ENCODE measurements at places on chromosomes 4 and X.

- no peak for DNase-seq
Observed at GRCh38 chr4:41079881-41080560, 134.3 kb downstream of the APBB2 start.

DNA sequence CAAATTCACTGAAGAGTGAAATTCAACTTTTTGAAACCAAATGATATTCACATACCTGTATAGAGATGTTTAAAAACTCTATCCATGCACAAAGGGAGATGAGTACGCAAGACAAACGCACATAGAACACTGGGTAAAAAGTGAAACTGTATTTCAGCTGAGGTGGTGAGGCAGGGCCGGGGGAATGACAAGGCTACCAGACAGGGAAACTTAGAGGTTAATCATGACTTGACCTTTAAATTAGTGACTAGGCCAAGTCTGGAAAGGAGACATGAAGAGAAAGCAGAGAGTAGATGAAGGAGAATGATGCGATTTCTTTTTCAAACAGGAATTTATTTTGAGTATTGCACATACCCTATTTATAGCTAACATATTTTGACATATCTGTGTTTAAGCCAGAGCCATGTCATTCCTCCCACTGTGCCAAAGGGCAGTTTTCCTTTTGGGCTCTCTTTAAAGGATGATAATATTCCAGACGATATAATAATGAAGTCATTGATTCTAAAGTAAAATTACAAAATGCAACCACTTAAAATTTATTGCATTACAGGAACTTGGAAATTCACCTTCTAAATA is 49.4 kb downstream of the ARHGEF6 start:
- DNase-seq = no peak

- no peak for DNase-seq
Observed at GRCh38 chrX:30655991-30656390, 2.8 kb downstream of the GK start.

- DNase-seq = no peak
Observed at GRCh38 chr4:80016506-80016905, 56.5 kb downstream of the ANTXR2 start.

DNA sequence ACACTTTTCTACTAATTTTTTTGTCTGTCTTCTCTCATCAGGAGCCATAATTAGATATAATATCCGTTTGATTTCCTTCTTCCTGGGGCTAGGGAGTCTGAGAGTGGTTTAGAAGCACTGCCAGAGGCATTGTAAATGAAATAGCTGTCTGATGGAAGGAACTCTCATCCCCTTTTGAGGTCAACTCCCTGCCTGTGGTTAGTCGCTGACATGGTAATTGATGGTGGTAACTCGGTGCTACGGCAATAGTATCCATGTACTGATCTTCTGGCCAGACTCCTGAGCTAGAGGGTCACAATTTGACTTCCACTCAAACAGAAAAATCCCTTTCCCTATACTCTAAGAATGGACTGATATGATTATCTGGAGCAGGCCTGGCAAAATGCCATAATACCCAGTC is 108.1 kb upstream of the TRPC5 start:
- DNase-seq = no peak

DNA sequence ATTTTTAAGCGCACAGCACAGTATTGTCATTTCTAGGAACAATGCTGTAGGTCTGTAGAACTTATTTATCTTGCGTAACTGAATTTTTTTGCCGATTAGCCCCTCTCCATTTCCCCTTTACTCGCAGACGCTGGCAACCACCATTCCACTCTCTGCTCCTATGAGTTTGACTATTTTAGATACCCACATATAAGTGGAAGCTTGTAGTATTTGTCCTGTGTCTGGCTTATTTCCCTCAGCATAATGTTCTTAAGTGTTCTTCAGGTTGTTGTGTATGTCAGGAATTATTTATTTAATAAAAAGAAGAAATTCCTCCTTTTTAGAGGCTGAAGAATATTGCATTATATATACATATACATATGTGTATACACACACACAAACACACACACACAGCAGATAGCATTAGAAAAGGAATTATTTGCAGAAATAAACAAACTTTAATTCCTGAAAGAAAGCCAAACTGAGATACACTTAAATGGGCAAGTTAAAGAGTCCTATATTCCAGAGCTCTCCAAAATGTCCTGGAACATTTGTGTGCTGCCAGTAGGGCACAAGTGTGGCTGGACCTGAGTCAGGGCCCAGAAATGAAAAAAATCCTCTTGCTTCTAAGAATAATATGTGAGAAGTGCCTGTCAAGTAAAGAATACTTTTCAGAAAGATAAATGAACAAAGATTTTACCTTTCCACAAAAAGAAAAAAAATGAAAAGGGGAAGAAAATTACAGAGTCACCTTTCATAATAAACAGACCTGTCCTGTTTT is 4.5 kb upstream of the ZNF330 start:
- DNase-seq = no peak

- DNase-seq = no peak
Observed at GRCh38 chr4:57355101-57355665, 245.0 kb upstream of the IGFBP7 start.

DNA sequence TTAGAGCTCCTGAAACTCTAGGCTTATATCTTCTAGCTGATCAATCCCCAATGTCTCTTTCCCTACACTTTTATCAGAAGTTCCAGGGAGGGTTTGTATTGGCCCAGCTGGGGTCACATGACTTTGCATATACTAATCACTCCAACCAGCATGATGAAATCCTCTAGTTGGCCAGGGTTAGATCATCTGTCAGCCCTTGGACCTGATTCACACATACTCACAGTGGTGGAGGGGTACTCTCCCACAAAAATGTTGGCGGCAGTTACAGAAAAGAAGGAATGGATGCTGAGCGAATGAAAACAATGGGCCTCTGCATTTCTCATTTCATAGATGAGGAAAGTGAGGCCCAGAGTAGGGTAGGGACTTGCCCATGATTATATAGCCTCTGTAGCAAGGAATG is 151.1 kb downstream of the PJA1 start:
- no peak for DNase-seq

GRCh38 chr4:160510928-160511327 is 1408.0 kb downstream of the RAPGEF2 start:
- no peak for DNase-seq

DNA sequence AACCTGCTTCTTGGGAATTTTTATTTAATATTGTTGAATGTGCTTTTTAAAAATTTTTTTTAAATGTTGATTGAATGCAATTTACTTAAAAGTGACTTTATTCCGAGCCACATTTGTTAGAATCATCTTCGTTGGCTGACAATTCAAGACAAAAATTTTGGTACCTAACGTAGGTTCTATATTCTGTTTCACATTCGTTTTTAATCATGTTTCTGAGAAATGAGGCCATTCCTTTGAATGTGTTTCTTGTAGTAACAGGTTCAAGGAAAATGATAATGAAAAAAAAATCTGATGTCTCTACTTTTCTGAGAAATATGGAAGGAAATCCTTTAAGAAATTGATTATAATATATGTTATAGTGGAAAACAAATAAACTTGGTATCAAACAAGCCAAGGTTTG is 92.3 kb upstream of the DCLK2 start:
- DNase-seq = no peak

DNA sequence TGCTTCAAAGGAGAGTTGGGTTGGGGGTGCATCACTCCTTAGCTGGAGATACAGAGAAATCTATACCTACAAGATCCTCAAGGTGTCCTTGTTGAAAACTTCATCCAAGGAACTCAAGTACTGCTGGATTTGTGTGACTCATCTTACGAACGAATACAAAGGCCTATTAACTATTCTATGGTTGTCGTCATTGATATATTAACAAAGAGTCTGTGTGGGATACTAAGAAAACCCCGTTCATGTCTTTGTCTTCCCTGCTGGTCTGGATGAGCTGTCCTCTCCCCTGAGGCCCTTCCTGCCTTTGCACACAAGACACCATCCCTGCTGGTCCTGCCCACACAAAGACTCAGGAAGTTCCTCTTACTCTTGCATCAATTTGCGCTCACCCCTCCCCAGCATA is 54.9 kb upstream of the IRF2 start:
- no peak for DNase-seq

DNA sequence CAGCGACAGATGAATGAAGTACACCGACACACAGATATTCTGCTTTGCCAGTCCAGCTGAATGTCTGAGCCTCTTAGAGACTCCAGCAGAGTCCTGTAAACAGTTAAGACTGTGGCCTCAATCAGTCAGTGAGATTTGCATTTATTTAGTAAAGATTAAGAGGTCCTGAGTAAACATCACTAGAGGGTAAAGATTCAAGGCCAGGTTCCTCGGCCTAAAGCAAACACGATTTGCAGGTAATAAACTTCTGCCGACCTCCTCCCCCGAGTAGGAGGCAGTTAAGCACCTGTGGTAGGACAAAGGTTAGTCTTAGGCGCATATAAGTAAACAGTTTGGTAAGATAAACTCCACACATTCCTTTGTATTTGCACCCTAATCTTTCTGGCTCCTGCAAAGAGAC is 99.6 kb downstream of the CFAP47 start:
- no peak for DNase-seq

- no peak for DNase-seq
Observed at GRCh38 chr4:176575141-176575730, 217.5 kb downstream of the VEGFC start.

DNA sequence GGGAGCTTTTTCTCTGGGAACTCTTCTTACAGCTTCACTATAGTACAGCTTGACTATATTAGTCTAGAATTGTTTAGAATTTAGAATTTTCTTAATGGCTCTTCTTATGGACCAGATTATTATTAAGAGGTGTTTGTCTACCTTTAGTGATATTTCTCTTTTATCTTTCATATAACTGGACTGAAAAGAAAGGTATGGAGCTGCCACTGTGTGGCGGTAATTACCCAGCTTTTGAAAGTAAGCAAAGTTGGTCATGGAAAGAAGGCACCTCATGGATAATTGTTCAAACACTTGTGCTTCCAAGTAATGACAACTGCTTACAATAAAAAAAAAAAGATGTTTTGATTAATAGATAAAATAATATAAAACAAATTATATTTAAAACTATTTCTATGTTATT is 1112.5 kb downstream of the TECRL start:
- peak; percentile 3 for DNase-seq

DNA sequence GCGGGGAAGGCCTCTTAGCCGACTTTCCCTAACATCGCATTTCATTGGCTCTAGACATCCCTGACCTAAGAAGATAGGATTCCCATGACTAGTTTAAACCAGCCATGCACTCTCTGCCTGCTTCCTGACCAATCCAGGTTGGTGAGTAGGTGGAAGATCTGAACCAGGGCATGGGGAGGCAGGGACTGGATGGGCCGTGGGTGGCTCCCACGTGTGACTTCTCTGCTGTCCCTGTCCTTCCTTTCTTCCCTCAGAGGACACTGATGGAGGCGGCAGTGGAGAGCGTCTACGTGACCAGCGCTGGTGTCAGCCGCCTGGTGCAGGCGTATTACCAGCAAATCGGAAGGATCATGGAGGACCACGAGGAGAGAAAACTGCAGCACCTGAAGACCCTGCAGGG is 90.7 kb downstream of the EVC start:
- no peak for DNase-seq

DNA sequence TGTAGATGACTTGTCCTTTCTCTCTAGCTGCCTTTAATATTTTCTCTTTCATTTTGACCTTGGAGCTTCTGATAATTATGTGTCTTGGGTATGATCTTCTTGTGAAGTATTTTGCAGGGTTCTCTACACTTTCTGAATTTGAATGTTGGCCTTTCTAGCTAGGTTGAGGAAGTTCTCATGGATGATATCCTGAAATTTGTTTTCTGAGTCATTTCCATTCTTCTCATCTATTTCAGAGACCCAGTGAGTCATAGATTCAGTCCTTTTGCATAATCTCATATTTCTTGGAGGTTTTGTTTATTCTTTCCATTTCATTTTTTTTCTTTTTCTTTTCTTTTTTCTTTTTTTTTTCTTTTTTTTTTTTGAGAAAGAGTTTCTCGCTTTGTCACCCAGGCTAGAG is 585.7 kb upstream of the PABPC4L start:
- no peak for DNase-seq

DNA sequence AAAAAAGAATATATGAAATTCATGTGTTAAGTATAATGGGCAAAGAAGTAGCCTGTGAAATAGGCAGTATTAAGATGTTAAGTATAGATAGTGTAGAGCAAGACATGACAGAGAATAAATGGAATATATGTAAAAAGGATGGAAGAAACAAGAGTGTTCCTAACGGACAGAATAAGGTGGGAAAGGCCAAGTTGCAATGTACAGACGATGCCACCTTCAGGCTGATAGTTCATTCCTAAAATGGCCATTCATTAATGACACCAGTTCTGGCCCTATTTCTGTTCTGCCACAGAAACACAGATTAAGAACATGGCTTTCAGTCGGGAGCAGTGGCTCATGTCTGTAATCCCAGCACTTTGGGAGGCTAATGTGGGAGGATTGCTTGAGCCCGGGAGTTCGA is 4.4 kb upstream of the FAM184B start:
- no peak for DNase-seq

DNA sequence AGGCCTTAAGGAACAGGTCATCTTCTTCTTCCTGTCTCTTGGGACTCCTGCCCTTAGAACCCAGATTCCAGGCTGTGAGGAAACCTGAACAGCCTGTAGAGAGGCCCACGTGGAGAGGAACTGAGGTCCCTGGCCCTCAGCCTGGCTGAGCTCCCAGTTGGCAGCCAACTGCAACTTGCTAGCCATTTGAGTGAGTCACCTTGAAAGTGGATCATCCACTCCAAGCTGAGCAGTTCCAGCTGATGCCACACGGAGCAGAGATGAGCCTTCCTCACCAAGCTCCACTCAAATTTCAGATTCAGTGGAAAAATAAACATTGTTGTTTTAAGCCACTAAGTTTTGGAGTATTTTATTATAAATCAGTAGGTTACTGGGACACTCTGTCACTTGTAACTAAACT is 392.5 kb downstream of the BCOR start:
- DNase-seq = no peak

GRCh38 chr4:153095448-153096204 is 108.6 kb upstream of the TRIM2 start:
- DNase-seq = no peak

- no peak for DNase-seq
Observed at GRCh38 chrX:121014826-121015225, 29.3 kb upstream of the CT47A1 start.

- DNase-seq = no peak
Observed at GRCh38 chrX:50402886-50403285, 67.7 kb downstream of the DGKK start.

DNA sequence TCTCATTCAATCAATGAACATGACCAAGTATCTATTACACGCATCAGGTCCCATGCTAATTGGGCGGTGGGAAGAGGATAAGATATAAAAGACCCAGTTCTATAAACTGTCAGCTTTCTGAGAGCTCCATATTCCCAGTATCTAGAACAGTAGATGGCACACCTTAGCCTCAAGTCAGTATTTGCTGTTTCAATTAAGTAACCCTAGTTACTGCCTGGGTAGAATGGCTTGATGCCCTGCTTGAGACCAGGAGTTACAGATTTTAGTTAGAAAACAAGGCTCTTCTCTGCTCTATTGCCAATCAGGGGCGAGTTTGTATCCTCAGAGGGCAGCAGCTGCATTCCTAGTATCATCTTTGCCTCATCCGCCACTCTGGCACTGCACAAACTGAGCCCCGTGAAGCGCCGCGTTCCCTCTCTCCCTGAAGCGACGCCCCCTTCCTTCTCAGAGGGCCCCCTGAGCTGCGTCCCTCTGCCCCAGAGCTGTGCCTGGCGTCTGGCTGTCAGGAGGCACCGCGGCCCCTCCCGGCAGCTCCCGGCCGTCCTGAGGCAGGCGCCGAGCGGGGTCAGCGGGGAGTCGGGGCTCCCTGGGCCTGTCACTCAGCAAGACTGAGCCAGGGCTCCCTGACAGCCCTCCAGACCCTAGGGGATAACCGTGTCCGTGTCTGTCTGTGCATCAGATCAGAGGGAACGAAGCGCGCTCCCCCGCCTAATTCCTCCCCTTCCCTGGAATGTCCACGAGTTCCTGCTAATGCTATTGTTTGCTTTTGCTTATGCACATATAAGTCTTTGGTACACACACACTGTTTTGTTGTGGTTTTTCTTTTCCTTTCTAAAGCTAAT is 212.4 kb upstream of the TTC29 start:
- no peak for DNase-seq

All from NCI-H345 (cell line).